ENCODE measurements at places on chromosomes 11 and 22. TPM values are rescaled to one million over a fixed set of nuclear protein-coding genes. Genes with fewer than 3 reads are reported as not detected.

- DNase-seq = no peak
Measured at GRCh38 chr11:131840545-131840944, 470.1 kb downstream of the NTM start.

DNA sequence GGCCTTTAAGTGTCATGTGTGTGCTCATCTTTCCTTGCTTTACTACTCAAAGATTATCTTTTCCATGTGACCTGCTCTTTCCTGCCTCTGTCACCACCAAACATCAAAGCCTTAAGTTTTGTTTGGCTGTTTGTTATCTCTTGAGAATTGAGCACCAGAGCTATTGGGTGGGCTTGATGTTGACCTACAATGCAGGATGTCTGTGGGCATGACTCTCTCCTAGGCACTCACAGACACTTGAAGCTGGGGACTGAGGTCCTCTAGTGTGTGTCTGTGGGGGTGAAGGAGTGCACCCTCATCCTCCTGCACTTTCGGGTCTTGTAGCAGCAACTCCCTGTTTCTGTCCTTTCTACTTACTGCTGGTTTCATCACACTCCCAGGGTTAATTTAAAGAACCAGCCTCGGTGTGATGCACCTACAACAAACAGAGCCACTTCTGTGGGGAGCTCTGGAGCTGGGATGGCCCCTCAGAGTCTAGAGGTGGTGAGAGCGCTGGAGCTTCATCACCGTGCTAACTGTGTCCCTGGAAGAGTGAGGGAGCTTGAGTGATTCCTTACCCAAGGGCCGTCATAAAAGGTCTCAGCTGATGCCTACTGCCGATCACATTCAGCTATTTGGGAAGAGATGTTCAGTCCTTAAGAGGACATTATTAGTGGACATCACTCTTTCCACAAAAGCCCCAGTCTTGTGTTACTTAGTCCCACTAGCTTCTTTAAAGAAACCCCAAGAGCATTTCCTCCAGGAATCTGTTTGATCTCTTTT is 56.3 kb downstream of the LRRC74B start:
- DNase-seq = no peak

DNA sequence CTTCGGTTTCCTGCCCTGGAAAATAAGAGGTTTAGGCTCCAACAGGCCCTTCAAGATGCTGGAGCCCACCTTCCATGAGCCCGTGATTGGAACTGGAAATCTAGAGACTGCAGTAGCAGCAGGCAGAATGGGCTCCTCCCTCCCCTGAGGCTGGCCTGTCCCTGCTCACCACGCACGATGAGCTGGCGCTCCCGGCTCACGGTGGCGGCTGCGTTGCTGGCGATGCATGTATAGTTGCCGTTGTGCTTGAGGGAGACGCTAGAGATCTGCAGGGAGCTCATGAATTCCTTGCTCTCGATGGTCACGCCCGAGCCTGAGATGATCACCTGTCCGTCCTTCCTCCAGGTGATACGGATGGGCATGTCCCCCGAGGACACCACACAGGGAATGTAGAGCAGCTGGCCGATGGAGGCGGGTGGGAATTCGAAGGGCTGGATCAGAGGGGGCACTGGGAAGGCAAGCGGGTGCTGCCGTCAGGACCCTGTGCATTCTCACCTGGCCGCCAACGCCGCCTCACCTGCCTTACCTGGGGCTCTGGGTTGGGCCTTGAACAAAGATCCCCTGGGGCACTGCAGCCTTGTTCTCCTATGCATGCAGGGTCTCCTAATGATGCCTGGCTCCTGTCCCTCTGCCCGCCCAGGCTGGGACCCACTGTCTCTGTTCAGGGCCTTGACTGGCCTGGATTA is 177.8 kb downstream of the CEP164 start:
- no peak for DNase-seq

GRCh38 chr22:24394254-24394653 is 33.1 kb upstream of the ADORA2A start:
- no peak for DNase-seq

- DNase-seq = no peak
Measured at GRCh38 chr22:18987765-18988164, 51.7 kb upstream of the PRODH start.

GRCh38 chr11:2564588-2565425 is 120.0 kb downstream of the KCNQ1 start:
- DNase-seq = no peak

- DNase-seq = peak; percentile 35
Measured at GRCh38 chr11:124402326-124402922, 3.6 kb upstream of the OR8B3 start.

DNA sequence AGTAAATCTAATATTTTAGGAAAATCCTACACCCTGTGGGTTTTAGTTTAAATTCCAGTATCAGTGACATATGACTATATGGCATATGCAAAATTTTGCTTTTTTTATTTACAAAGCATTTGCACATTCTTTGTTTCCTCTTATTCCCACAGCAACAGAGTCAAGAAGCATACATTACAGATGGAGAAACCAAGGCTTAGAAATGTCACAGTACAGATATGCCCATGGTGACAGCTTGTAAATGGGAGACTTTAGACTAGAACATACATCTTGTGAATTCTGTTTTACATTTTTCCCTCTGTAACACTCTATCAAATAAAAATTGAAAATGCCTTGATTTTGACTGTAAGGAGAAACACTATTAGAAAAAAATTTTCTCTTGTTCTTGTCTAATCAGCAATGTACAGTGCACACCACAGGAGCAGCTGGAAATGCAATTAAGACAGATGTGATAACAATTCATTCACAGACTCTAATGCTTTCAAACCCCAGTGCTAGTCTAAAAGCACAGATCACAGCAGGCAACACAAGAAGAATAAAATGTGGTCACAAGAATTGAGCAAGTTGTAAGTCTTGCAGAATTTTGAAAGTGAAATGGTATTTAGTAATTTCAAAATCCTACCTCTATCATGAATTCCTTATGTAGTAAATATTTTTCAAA is 375.9 kb downstream of the LUZP2 start:
- DNase-seq = no peak

OR52A5 gene
- total RNA-seq = not detected

OR51I1 gene
- not detected for total RNA-seq

BDNF gene
- total RNA-seq = 4.8 TPM

All from kidney epithelial cell (primary cell).